ENCODE measurements at places on chromosomes 2 and 18.

DNA sequence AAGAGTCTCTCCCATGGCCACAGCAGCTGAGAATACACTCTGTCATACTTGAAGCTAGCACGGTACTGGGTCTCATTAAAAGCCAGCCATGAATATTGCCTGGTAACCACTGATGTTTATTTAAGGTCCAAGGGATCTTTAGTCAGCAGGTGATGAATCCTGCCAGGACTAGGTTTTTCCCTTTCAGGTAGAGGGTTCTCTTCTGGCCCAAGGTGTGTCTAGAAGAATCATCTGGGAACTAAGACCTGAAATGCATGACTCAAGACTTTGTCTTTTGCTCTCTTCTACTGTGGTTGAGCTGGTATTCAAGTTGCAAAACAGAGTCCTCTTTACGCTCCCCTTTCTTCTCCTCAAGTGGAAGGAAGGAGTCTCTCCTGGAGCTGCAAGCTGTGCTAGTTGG is 400.5 kb upstream of the FSIP2 start:
- DNase-seq = no peak

DNA sequence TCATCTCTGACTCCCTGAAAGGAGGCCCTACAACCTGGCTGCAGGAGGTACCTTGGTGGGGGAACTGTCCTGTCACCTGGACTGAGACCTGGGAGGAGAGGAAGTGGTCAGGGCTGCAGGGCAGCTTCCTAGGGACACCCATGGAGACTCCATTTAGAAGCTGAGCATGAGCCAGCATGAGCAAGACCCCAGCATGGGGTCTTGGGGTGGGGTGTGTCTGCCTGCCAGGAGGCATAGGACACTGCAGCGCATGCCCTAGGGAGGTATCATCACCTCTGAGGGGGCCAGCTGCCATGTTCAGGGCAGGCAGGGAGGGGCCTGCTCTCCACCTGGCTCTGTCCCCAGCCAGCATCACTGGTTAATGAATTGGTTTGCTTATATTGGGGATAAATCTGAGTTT is 249.7 kb downstream of the CELF4 start:
- DNase-seq = no peak

DNA sequence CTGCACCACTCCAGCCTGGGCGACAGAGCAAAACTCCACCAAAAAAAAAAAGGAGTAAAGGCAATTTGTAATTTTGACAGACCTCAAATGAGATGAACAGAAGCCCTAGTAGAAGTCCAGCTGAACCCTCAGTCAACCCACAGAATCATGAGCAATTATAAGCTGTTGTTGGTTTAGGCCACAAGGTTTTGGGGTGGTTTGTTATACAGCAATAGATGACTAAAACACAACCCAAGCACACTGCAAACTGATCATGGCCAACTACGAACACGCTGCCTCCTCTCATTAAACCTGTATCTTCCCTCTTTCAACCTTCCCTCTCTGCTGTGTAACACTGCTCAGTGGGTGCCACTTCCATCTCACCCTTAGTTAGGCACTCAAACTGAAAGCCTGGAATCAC is 22.1 kb downstream of the AAK1 start:
- no peak for DNase-seq

DNA sequence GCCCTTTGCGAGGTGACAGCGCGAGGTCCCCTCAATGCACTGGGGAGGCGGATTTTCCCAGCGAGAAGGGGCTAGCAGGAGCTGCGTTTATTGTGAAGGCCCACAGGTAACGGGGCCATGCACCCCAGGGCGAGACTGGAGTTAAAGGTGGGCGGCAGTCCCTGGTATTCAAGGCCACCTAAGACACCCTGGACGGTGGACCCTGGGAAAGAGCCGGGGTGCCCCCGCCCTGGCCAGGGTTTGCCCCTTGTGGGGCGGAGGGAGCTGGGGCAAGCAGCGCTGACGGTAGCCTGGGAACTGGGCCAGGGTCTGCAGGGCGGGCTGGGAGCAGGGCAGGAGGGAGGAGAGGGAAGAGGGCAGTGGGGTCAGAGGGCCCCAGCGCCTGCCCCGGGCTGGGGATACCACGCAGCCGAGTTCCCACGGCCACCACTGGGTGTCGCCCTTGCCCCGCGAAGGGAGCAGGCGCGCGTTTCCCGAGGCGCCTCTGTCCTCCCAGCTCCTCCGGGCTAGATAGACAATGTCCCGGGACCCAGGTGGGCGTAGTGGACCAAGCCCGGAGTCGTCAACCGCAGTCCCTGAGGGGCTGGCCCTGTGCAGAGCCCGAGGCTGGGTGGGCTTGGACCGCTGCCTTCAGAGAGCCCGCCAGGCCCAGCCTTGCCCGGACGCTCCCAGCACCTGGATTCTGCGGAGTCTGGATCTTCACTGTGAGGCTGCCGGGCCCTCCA is 80.2 kb downstream of the SMAD4 start:
- no peak for DNase-seq

DNA sequence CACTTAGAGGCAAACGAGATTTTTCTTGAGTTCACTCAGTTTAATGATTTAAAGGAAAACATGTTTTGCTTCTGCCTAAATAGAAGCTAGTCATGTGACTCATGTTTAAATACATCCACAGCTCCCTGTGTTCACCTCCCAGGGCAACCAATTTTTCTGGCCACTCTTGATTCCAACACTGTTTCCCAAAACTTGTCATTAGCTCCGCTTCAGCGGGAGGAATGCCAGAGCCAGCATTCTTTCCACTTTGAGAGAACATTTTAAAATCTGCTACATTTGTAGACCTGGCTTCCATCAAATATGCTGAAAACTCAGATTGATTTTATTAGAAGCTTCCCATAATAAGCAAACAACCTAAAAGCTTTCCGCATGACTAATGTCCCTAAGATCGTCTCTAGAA is 2.8 kb upstream of the CYS1 start:
- DNase-seq = no peak

DNA sequence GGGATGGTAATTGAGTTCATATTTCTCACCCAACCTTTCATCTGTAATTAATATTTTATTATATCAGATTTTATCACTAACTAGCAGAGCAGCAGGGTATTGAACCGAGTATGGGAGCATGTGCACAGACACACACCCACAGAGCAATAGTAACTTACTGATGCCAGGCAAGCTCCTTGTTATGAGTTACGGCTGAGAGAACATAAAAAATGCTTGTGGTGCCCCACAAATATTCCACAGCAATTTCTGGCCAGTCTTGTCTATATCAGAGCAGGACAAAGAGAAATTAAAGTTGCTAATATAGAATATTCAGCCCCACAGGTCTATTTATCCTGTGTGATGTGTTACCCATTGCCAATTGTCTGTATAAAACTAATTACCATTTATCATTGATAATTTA is 501.8 kb upstream of the RAB12 start:
- no peak for DNase-seq

DNA sequence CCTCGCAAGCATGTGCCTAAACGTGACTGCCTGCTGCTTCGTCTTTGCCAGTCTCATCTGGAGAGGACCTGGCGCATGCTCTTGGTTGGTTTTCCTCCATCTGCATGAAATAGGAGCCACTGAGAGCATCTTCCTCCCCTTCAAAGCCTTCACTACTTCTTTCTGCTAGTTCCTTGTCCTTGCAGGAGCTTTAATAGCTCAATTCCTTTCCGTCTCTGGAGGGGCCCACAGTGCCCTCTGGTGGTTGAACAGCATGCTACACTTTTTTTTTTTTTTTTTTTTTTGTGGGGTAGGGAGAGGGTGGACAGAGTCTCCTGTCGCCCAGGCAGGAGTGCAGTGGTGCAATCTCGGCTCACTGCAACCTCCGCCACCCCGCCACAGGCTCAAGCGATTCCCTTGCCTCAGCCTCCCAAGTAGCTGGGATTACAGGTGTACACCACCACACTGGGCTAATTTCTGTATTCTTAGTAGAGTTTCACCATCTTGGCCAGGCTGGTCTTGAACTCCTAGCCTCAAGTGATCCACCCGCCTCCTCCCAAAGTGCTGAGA is 59.6 kb downstream of the SP110 start:
- DNase-seq = no peak

DNA sequence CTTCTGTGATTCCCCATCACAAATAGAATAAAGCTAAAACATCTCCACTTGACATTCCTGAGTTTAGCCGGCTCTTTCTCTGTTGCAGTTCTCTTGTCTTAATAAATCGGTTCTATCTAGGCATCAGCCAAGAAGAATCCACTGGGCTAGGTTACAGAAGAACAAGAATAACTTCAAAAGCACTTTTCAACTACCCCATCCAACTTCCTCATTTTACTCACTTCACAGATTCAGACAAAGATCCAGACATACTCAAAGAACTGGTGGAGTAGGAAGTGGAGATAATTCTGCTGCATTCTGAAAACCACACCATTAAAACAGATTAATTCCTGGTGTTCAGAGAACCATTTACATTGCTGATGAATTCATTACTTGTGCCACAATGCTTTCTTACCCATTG is 9.6 kb upstream of the ALPK2 start:
- no peak for DNase-seq

DNA sequence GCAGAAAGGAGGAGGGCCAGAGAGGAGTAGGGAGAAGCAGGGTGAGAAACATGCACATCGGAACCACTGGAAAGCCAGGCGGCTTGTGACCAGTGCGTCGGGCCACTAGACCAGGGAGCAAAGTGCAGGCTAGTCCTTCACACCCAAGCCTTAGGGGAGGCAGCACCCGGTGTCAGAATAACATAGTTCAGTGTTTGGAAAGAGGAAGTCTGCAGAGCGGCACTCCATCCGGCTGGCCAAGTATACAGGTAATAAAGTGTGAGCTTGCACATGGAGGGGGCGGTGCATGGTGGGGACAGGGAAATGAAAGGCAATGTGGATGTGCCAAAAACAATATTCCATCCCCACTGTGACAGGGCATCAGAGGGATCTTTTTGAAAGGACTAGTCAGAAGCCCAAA is 69.7 kb downstream of the ZNF521 start:
- DNase-seq = no peak

All from thoracic aorta (tissue), 2 donors.